ENCODE measurements at places on chromosomes 13 and 19.

DNA sequence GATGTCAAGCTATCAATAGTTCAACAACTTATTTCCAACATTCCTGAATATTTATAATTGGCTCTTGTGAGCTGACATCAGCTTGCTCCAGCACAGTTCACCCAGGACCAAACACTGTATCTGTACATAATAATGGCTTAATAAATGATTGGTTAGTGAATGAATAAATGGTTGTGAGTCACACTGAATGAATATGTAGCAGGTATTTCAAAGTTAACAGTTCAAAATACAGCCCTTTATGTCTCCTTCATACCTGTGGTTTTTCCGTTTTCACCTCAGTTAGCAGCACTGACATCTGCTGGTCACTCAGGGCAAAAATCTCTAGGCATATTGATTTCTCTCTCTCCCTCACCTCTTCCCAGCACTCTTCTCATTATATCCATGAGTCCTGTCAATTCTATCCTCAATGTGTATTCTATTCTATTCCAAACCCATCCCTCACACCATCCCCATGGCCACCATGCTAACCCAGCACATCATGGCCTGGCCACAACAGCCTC lies 76.3 kb downstream of the PEG3 start:
- no peak for DNase-seq

DNA sequence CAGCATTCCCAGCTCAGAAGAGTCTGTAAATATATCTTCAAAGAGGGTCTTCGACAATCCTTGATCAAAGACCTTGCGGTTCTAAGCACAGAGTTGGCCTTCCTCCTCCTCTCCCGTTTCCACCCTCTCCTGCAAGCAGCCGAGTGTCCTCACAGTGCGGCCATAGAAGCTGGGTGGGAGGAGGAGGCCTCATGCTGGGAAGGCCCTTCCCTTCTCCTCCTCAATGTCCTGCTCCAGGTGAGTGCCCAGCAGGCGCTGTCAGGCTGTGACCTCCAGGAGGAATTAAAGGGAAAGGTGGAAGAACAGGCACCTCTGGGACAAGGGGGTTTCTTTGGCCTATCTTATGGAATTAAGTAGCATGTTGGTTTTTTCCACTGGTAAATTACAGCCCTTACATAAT lies 674.2 kb upstream of the ARGLU1 start:
- DNase-seq: no peak

- DNase-seq: peak; percentile 50
Measured at GRCh38 chr13:20969182-20969581, 66.6 kb upstream of the XPO4 start.

- no peak for DNase-seq
Measured at GRCh38 chr13:80559944-80560343, 219.0 kb upstream of the SPRY2 start.

DNA sequence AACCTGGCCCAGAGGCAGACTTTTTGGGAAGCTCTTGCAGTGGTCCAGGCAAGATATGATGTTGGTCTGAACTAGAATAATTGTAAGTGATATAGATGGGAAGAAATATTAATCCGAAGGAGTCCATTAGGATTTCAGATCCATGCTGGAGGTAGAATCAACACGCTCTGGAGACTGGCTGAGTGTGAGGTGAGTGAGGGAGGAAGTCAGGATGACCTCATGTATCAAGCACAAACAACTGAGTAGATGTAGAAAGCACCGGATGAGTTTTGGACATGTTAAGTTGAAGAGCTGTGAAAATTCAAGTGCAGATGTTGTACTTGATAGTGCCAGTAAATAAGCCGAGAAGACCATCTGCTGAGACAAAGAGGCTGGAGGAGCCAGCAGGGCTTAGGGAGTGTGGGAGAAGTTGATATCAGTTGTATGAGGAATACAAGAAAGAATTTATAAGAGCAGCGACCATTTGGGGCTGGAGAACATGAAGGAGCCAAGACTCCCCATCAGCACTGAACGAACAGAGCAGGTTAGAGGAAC lies 5.3 kb upstream of the CNMD start:
- no peak for DNase-seq

DNA sequence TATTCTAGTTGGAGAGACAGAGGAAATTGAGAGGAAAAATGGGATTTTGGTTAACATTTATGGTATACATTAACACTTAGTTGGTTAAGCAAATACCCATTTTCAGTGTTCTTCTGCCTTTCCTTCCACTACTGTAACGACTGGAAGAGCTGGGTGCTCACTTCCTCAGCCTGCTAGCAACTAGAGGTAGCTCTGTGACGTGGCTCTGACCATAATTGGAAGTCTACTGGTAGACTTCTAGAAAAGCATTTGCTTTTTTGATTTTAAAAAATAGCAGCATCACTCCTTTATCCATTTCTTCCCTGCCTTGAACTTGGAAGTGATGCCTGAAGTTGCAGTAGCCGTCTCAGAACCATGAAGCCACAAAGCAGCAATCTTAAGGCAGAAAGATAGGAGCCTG lies 15.9 kb downstream of the NHLRC3 start:
- DNase-seq: no peak

DNA sequence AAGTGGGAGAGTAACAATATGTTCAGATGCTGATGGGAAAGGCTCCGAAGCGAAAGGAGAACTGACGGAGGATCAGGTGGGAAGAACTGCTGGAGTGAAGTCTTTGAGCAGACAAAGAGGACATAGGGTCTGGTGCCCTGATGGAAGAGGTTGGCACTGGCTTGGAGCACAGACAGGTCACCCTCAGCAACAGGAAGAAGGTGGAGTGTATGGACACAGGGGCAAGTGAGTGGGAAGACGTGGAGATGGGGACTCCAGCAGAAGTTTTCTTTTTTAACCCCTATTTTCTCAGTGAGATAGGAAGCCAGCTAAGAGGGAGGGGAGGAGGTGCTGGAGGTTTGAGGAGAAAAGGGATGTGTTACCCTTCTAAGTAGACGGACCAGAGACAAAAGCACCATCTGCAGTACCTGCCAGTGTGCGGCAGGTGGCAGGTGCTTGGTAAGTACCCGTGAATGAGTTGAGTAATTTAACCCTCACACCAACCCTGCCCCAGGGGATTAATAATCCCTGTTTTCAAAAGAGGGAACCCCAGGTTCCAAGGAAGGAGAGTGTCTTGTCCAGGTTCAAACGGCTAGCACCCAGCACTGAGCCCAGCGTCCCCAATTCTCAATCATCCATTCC lies 11.2 kb downstream of the HAS1 start:
- DNase-seq: peak; percentile 48

GRCh38 chr19:35439921-35440320 lies 8.1 kb upstream of the FFAR2 start:
- no peak for DNase-seq

GRCh38 chr13:33213797-33214196 lies 71.8 kb downstream of the STARD13 start:
- no peak for DNase-seq

GRCh38 chr19:1249990-1250436 lies 1.6 kb downstream of the MIDN start:
- no peak for DNase-seq

- DNase-seq: no peak
Measured at GRCh38 chr19:35931874-35932202, 4.3 kb upstream of the LRFN3 start.

GRCh38 chr19:19107654-19108053 lies 30.6 kb downstream of the TMEM161A start:
- DNase-seq: no peak

- DNase-seq: no peak
Measured at GRCh38 chr13:110149036-110149435, 157.9 kb downstream of the COL4A1 start.

- no peak for DNase-seq
Measured at GRCh38 chr13:94568443-94568842, 27.5 kb downstream of the TGDS start.

- no peak for DNase-seq
Measured at GRCh38 chr19:1387684-1388636, 4.3 kb downstream of the NDUFS7 start.

GRCh38 chr13:53191091-53191490 lies 162.5 kb downstream of the OLFM4 start:
- DNase-seq: no peak

DNA sequence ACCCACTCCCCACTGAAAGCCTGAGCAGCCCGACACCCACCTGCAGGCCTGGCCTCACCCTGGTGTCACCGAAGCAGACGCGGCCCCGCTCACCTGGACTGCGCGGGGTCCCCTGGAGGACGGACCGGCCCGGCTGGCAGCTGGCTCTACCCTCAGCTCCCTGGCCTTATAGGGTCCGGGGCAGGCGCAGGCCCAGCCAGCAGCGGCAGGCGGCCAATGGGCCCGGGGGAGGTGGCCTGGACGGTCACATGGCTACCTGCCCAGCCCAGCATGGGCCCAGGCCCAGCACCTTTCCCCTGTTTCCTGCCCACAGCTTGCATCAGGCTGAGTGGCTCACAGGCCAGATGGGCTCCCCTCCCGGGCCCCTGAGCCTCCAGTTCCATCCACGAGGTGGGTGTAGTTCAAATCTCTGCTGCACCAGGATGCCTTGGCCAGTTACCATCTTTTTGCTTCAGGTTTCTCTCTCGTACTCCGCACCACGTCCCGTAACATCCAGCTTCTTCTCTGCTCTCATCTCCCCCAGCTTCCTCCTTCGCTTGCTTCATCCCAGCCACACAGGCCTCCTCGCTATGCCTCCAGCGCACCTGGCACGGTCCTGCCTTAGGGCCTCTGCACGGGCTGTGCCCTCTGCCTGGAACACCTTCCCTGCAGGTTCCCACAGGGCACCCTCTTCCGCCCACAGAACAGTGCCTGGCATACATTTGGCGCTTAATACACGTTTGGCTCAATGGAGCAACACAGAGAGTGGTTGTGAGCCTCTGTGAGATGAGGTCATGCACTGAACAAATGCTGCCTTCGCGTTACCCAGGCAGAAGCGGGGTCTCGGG lies at the start of gene PLIN4:
PLIN4 (minus strand) TSS at position 142 of the 827 bp plus-strand sequence. CDS start 214 bp downstream, outside the sequence.
- DNase-seq: peak; percentile 39

DNA sequence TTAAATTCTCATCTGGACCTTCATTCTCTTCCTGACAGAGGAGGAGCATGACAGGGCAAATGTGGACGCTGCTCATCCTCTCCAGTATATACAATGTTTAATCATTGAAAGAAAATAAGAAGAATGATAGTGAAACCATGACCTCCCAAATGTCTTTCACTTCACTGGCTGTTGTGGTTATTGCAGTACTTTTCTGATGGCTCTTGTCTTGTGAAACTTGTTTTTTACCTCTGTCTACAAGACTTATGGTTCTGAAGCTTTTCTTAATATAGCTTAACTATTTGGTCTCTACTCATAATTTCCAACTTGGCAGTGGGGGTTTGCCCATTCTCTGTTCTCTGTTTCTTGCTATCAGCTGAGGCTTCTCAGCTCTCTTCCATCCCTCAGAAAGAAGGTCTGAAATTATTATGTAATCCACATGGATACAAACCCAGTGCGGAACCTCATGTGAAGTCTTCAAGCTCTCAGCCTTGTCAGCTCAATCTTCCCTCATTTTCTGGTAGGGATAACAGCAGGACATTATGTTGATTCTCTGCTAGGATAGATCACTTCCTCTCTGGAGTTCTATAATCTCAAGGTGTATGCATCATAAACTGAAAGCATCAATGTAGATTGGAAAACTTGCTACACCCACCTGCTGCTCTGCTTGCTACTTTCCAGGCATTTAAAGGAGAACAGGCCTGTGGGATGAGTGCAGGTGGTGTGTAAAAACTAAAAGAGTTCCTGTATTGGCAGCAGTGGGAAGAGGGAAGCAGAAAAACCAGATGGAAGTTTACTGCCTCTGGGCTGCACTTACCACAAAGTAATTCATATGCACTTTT lies 250.3 kb upstream of the HTR2A start:
- DNase-seq: no peak

GRCh38 chr13:83272076-83272475 lies 610.2 kb downstream of the SLITRK1 start:
- DNase-seq: no peak

GRCh38 chr13:110580800-110581199 lies 19.3 kb upstream of the RAB20 start:
- no peak for DNase-seq

GRCh38 chr13:87999788-88000187 lies 328.6 kb downstream of the SLITRK5 start:
- peak; percentile 37 for DNase-seq

- no peak for DNase-seq
Measured at GRCh38 chr13:19056355-19056880, 125.2 kb downstream of the TUBA3C start.

- no peak for DNase-seq
Measured at GRCh38 chr19:33508941-33509614, 12.5 kb downstream of the PEPD start.

DNA sequence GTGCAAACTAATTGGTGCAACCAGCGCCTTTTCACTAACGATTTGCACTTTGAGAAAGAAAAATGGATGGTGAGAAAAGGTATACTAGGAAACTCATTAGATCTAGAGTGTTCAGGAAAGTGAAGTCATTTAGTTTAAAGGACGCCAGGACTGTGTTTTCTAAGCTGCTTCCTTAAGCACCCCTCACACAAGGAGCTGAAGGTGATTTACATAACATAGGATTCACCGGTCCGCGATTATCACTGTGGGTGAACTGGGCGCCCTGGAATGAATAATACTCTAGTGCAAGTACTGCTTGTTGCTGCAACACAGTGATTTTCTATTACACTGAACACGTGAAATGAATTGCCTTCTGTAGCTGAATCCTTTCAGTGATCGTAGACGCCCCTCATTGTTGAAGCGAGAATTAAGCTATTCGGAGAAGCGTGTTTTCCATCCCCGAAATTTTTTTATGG lies 2.6 kb upstream of the MAB21L1 start:
- no peak for DNase-seq

- no peak for DNase-seq
Measured at GRCh38 chr19:47243364-47243775, 12.4 kb upstream of the BBC3 start.

- DNase-seq: no peak
Measured at GRCh38 chr13:52906122-52906903, 57.9 kb upstream of the PCDH8 start.

DNA sequence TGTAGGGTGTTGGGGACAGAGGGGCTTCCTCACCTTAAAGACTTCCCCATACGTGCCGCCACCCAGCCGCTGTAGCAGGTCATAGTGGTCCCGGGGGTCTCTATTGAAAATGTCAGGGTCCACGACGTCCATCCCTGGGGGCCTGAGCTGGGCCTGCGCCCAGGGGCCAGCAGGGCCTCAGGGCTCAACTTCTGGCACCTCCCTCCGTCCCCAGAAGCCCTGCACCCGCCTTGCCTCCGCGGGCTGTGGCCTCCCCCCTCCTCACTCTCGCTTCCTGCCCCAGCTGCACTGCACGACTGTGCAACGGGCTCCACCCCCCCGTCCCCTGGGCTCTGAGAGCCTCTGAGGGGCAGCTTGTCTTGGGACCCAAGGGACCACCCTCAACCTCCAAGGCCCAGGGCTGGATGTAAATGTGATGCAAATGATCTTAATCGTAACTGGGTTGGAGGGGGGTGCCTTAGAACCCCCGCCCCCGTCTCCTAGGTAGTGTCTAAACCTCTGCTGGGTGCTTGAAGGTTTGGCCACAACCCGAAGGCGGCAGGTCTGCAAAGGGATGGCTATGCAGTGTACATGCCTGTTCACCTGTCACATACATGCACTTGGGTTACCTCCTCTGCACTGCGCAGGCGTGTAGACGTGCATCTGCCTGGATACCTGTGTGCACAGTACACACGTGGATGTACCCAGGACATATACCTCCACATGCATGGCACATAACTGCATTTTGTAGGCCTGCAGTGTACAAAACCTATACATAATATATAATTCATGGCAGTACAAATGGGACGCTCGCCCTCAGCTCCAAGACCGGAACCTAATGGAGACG lies at the start of gene MAP4K1:
MAP4K1 (minus strand) TSS at position 190 of the 826 bp plus-strand sequence; CDS start at position 132, 58 bp downstream.
- no peak for DNase-seq

- no peak for DNase-seq
Measured at GRCh38 chr19:32018014-32018413, 327.4 kb upstream of the ZNF507 start.

All from NCI-H226 (cell line).